AG09319 (cell line): ENCODE measurements at places on chromosomes 12 and 14.

DNA sequence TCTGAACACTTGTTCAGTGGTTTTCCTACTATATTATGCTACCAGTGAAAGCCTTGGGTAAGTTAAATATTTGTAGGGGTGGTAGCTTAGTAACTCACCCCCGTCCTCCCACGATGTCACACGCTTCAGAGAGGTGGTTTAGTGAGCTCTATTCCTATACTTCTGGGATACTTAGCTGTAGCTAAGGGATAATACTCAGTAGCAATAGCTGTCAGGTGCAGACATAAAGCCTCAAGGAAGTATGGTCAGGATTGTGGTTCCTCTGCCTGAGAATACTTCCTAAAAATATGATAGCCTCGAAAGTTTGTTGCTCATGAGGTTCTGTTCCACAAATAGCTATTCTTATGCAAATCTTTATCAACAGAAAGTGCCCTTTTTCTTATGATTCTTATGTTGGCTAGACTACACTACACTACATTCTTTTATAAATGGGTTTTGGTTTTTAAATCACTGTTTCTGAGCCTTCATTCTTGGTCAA lies 11.9 kb downstream of the DLST start:
- DNase-seq, result no peak

DNA sequence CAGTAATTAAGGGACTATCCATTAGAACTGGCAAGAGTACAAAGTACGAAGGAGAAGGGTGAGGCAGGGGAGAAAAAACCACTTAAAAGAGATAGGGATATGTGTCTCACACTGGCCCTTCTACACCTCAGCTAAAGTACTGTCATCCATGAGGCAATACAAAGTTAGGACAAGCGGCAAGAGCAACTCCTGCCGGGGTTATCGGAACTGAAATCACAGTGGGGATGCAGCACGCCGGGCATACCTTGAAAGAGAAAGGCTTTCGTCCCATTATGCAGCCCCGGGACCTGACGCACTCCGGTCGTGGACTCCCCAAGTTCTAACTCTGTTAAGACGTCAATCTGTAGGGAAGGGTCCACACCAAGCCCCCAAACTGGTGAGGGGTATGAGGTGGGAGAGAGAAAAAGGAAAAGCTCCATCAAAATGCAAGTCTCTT lies 1.1 kb downstream of the NELL2 start:
- no peak for DNase-seq

DNA sequence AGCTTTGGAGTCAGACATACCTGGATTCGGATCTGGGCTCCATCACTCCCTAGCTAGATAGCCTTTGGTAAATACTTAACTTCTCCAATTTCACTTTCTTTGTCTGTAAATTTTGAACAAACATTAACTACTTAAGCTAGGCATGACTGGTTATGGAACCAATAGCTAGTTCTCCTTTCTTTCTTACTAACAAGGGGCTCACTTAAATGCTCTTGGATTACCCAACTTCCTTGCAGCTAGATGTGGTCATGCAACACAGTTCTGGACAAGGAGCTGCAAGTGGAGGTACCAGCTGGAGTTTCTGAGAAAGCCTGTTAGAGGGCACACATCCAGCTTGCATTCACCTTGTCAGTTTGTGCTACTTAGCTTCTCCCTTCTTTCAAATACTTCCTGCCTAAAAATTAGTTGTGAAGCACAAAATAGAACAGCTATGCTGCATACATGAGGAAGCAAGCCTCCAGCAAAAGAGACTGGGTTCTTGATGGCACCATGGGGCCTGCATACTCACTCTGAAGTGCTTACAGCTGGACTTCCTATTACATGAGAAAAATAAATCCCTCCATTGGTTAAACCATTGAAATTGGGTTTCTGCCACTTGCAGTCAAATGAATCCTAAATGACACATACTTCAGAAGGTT lies 210.1 kb upstream of the EEA1 start:
- no peak for DNase-seq

GRCh38 chr14:92613008-92613658 lies 99.6 kb downstream of the RIN3 start:
- DNase-seq, result no peak

- DNase-seq, result no peak
Observed at GRCh38 chr14:60753264-60754119, 18.9 kb downstream of the MNAT1 start.

DNA sequence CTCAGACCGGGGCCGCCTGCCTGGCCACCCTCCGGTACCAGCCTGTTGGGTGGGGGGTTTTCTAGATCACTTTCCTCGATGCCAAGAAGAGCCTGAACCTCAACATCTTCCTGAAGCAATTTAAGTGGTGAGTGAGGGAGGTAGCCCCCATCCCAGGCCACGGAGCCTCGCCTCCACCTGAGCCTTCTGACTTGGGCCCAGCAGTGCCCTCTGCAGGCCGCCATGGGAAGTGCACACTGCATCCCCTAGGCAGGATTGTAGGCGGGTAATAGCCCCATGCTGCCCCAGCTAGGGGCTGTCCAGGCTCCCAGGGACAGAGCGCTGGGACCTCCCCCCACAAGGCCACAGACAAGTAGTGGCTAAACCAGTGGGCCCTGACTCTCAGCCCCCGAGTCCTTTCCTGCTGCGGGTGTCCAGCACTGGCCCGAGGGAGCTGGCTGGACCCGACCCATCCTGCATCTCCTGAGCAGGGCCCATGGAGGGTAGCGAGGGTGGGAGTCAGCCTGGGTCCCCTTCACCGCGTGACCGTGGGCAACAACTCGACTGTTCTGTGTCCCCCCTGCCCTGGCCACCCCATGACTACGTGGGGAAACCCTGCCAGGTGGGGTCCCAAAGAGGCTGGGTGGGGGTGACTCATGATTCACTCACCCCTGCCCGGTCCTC lies 15.3 kb upstream of the ADSS1 start:
- DNase-seq, result no peak

GRCh38 chr12:29073631-29074239 lies 75.3 kb upstream of the FAR2 start:
- peak; percentile 20 for DNase-seq
